ENCODE measurements at places on chromosomes 16 and 17. TPM values are rescaled to one million over a fixed set of nuclear protein-coding genes. Genes with fewer than 3 reads are reported as not detected.

GRCh38 chr17:17422641-17423040 lies 54.2 kb upstream of the MED9 start:
- no peak for DNase-seq

- DNase-seq, result no peak
Measured at GRCh38 chr16:66408163-66409048, 18.7 kb upstream of the BEAN1 start.

- DNase-seq, result no peak
Measured at GRCh38 chr17:81365601-81366585, 29.4 kb upstream of the BAHCC1 start.

GRCh38 chr17:72030067-72030899 lies 90.5 kb upstream of the SOX9 start:
- no peak for DNase-seq

GRCh38 chr16:75023009-75023408 lies 24.2 kb downstream of the ZNRF1 start:
- DNase-seq, result no peak

The METTL16 gene
- total RNA-seq, result 34.2 TPM

Measured in glomerular endothelial cell (primary cell).